ENCODE measurements at places on chromosomes 13 and 19.

GRCh38 chr19:50275577-50276368 lies 53.4 kb downstream of the KCNC3 start:
- H3K27me3 ChIP-seq: no peaks in the 10 kb centered on the region
- H3K4me3 ChIP-seq: no peak overlapping the region
- no peaks in the 10 kb centered on the region for H3K36me3 ChIP-seq
- DNase-seq: no peak
- H3K4me1 ChIP-seq: no peaks in the 10 kb centered on the region
- no peak overlapping the region for H3K27ac ChIP-seq

- H3K27ac ChIP-seq: no peak overlapping the region
- peaks cover 2% of the 10 kb centered on the region for H3K27me3 ChIP-seq
- no peaks in the 10 kb centered on the region for H3K4me1 ChIP-seq
These were observed 26.2 kb upstream of the MIER2 start for GRCh38 chr19:370641-371330.

- H3K4me1 ChIP-seq: peaks cover 25% of the 10 kb centered on the region
- H3K4me3 ChIP-seq: peak overlapping the region; percentile 100
- peaks cover 48% of the 10 kb centered on the region for H3K36me3 ChIP-seq
- no peaks in the 10 kb centered on the region for H3K27me3 ChIP-seq
These were observed 989 bp downstream of the ZNF766 start for GRCh38 chr19:52270266-52270885.

DNA sequence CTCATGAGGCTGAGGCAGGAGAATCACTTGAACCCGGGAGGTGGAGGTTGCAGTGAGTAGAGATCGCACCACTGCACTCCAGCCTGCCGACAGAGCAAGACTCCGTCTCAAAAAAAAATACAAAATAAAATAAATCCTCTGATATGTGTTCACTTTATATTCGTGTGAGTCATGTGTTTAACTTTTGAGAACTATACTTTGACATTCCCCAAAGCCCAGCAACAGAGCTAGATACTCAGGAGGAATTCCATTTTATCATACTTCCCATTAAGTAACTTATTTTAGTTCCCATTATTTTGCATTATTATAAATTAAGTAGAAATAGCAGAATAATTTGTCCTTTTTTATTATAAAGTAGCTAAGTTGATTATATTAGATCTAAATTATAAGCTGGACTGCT lies 3.3 kb upstream of the CHAMP1 start:
- no peak overlapping the region for H3K4me3 ChIP-seq
- H3K36me3 ChIP-seq: peaks cover 20% of the 10 kb centered on the region

DNA sequence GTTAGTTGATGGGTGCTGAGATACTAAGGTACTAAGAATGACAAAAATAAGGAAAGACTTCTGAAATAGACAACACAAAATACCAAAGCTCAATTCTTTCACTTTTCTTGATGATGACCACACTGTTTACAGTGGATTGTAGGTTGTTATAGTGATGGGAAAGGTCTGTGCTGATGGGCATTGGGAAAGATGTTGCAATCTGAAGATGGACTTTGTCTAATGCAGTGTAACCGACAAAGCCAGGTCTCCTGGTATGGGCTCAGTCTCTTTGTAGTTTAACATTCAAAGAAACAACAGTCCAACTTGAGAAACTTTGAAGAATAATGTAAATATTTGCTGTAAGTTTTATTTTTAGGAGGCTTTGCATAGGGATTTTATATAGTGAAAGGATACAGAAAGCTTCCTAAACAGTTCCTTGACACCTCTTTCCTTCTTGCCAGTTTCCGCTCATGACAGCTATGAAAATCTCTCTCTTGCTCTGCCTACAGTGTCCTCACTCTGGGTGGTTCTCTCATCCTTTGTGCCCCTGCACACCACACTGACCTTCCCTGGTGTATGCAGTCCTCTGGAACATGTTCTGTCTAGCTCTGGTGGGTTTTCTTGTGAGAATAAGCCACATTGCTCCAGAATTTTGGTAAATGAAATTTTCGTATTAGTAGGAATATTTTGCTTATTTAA lies 172.2 kb downstream of the KCNRG start:
- H3K27ac ChIP-seq: no peak overlapping the region
- H3K36me3 ChIP-seq: peaks cover 1% of the 10 kb centered on the region

DNA sequence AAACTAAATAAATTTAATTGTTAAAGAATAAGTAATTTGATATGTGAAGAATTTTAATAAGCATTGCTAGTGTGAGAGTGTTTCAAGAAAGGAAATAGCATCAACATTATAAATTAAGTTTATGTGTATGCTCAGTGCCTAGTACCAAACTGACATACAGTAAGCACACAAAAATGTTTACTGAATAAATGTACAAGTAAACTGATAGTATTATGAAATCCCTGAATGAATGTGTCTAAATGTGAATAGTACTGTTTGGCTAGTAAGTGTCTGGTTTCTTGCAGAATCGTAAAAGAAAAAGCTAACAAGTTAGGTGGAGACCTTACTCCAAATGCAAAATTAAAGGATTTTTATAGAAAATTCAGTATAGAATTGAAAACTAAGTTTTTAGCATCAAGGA lies 233.6 kb downstream of the PCDH9 start:
- H3K36me3 ChIP-seq: no peaks in the 10 kb centered on the region
- H3K4me1 ChIP-seq: no peaks in the 10 kb centered on the region
- no peak overlapping the region for H3K27ac ChIP-seq
- no peak overlapping the region for H3K4me3 ChIP-seq
- H3K27me3 ChIP-seq: no peaks in the 10 kb centered on the region
- no peak for DNase-seq

- no peak overlapping the region for H3K27ac ChIP-seq
- H3K36me3 ChIP-seq: no peaks in the 10 kb centered on the region
- H3K4me1 ChIP-seq: peaks cover 16% of the 10 kb centered on the region
- no peak for DNase-seq
- no peak overlapping the region for H3K4me3 ChIP-seq
These were observed 6.6 kb upstream of the ZNF428 start for GRCh38 chr19:43625918-43626579.

- H3K4me1 ChIP-seq: no peaks in the 10 kb centered on the region
- no peak within 1 kb of the TSS for H3K27ac ChIP-seq
- DNase-seq: no peak
- H3K4me3 ChIP-seq: no peak within 1 kb of the TSS
- no peaks in the 10 kb centered on the region for H3K36me3 ChIP-seq
These were observed at the start of gene CEACAM8 for GRCh38 chr19:42594617-42595489. CEACAM8 (minus strand) TSS chr19:42594924; CDS start chr19:42594828, 96 bp downstream.

- no peak overlapping the region for H3K27ac ChIP-seq
- H3K27me3 ChIP-seq: no peaks in the 10 kb centered on the region
- H3K36me3 ChIP-seq: peaks cover 52% of the 10 kb centered on the region
- peak; percentile 51 for DNase-seq
- peaks cover 29% of the 10 kb centered on the region for H3K4me1 ChIP-seq
These were observed 27.3 kb downstream of the TM9SF2 start for GRCh38 chr13:99528547-99528946.

GRCh38 chr13:67045357-67045756 lies 184.8 kb downstream of the PCDH9 start:
- H3K4me3 ChIP-seq: no peak overlapping the region
- no peaks in the 10 kb centered on the region for H3K4me1 ChIP-seq
- H3K36me3 ChIP-seq: no peaks in the 10 kb centered on the region

- no peak overlapping the region for H3K4me3 ChIP-seq
- no peak for DNase-seq
- peaks cover 23% of the 10 kb centered on the region for H3K27me3 ChIP-seq
- no peaks in the 10 kb centered on the region for H3K36me3 ChIP-seq
These were observed 46.4 kb downstream of the THSD1 start for GRCh38 chr13:52359534-52359933.

DNA sequence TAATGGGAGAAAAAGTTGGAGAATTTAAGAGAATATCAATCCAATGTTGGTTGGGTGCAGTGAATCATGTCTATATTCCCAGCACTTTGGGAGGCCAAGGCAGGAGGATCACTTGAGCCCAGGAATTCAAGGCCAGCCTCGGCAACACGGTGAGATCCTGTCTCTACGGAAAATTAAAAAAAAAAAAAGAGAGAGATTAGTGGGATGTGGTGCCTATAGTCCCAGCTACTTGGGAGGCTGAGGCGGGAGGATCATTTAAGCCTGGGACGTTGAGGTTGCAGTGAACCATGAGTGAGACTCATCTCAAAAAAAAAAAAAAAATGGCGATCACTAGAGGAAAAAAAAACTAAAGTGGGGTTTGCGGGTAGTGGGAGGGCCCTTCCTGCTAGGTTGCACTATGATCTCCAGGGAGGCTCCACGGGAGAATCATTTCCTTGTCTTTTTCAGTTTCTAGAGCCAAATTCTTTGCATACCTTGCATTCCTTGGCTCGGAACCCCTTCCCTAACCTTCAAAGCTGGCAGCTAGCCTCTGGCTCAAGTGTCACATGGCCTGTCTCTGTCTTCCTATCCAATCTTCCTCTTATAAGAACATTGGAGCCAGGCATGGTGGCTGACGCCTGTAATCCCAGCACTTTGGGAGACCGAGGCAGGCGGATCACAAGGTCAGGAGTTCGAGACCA lies 5.8 kb upstream of the ERCC2 start:
- H3K27ac ChIP-seq: no peak overlapping the region
- DNase-seq: no peak

GRCh38 chr19:35293363-35293739 lies 1.4 kb downstream of the MAG start:
- H3K27me3 ChIP-seq: no peaks in the 10 kb centered on the region
- H3K4me1 ChIP-seq: peaks cover 8% of the 10 kb centered on the region
- H3K36me3 ChIP-seq: no peaks in the 10 kb centered on the region
- no peak overlapping the region for H3K4me3 ChIP-seq
- H3K27ac ChIP-seq: no peak overlapping the region

DNA sequence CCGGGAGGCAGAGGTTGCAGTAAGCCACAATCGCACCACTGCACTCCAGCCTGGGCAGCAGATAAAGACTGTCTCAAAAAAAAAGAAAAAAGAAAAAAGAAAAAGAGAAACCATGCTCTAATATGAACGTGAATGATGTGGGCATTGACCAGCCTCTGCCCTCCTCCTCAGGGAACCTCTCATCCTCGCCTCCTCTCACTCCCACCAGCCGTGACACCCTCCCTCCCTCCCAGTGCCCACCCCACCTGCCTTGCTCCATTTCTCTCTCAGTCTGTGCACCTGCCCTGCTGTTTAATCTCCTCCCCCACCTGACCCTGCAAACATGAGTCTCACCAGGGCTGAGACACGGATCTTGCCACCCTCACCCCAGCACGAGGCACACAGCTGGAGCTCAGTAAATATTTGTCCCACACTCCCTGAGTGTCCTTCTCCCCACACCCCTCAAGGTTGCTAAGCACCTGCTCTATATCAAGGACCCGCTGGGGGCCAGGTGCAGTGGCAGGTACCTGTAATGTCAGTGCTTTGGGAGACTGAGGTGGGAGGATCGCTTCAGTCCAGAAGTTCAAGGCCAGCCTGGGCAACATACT lies 7.5 kb upstream of the BCAT2 start:
- H3K4me1 ChIP-seq: peaks cover 4% of the 10 kb centered on the region
- no peaks in the 10 kb centered on the region for H3K27me3 ChIP-seq
- H3K27ac ChIP-seq: no peak overlapping the region
- no peak for DNase-seq
- H3K4me3 ChIP-seq: no peak overlapping the region
- no peaks in the 10 kb centered on the region for H3K36me3 ChIP-seq

- peak; percentile 71 for DNase-seq
- H3K36me3 ChIP-seq: no peaks in the 10 kb centered on the region
- H3K27me3 ChIP-seq: peaks cover 10% of the 10 kb centered on the region
- H3K4me1 ChIP-seq: peaks cover 38% of the 10 kb centered on the region
- peak overlapping the region; percentile 78 for H3K4me3 ChIP-seq
These were observed 1.3 kb upstream of the LRCH1 start for GRCh38 chr13:46551410-46552302.

DNA sequence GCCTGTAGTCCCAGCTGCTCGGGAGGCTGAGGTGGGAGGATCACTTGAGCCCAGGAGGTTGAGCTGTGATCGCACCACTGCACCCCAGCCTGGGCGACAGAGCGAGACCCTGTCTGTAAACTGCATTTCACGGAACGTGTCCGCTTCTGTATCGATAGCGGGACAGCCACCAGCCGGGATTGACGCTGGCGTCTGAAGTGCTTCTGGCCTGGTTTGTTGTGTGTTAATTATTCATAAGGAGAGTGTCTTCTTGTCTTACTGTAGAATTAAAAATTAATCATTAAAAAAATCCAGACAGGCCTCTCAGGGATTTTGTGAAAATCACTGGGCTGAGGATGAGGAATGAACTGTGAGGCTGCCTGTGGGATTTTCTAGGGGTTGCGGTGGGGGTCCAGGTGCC lies 16.2 kb upstream of the MISP start:
- H3K27me3 ChIP-seq: no peaks in the 10 kb centered on the region
- H3K27ac ChIP-seq: no peak overlapping the region
- no peak for DNase-seq
- peaks cover 17% of the 10 kb centered on the region for H3K4me1 ChIP-seq

DNA sequence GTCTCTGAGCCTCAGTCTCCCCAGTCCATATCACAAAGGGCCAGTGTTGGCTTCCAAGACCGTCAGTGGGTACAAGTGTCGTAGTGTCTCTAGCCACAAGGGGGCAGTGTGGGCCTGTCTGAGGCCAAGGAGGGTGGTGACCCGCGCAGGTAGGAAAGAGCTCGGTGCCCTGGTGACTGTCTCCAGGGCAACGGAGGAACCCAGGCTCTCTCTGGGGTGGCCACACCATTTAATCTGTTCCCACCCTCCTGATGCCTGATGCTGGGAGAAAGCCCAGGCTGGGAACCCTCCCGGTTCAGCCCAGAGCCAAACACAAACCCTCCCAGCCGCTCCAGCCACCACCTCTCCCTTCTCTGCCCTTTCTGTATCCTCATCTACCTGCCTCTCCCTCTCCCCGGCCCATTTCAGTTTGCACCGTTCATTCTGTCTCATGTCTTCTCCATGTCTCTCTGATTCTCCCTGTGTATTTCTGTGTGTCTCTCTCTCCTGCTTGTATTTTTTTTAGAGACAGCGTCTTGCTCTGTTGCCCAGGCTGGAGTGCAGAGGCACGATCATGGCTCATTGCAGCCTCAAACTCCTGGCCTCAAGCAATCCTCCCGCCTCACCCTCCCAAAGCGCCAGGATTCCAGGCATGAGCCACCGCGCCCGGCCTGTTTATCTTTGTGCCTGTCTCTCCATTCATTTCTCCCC lies 17.5 kb upstream of the MEIS3 start:
- H3K4me3 ChIP-seq: no peak overlapping the region
- DNase-seq: peak; percentile 86
- H3K27me3 ChIP-seq: peaks cover 37% of the 10 kb centered on the region
- peaks cover 49% of the 10 kb centered on the region for H3K4me1 ChIP-seq

DNA sequence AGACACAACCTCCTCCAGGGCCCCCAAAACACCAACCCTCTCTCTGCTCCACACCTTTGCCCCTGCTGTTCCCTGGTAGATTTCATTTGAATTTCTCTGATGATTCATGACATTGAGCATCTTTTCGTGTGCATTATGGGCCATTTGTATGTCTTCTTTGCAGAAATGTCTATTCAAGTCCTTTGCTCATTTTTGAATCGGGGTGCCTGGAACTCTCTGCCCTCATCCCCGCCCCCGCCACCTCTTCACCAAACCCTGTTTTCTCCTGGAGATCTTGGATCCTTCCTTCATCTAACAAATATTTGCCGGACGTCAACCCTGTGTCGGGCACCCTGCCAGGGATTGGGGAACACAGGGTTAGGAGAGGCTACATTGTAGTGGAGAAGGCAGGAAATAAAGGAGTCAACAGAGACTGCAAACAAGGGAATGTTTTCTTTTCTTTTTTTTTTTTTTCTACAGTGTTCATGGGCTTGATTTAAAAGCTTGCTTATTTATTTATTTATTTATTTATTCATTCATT lies 25.5 kb upstream of the SLC1A5 start:
- DNase-seq: no peak
- peaks cover 2% of the 10 kb centered on the region for H3K4me1 ChIP-seq
- no peak overlapping the region for H3K27ac ChIP-seq
- H3K4me3 ChIP-seq: no peak overlapping the region
- peaks cover 3% of the 10 kb centered on the region for H3K27me3 ChIP-seq
- H3K36me3 ChIP-seq: no peaks in the 10 kb centered on the region

Measured in activated CD8-positive, alpha-beta memory T cell treated with anti-CD3 and anti-CD28 coated beads, Interleukin-2, amount 10 ng/mL, durations not matched to agents 7 days and 5 days (primary cell).